ENCODE measurements at places on chromosomes 1 and 21.

GRCh38 chr21:35236090-35236489 is 187.0 kb upstream of the RUNX1 start:
- DNase-seq: no peak

- DNase-seq: peak; percentile 52
Measured at GRCh38 chr1:17419626-17420328, 19.7 kb downstream of the RCC2 start.

- DNase-seq: no peak
Measured at GRCh38 chr1:151504252-151504651, 6.9 kb upstream of the CGN start.

DNA sequence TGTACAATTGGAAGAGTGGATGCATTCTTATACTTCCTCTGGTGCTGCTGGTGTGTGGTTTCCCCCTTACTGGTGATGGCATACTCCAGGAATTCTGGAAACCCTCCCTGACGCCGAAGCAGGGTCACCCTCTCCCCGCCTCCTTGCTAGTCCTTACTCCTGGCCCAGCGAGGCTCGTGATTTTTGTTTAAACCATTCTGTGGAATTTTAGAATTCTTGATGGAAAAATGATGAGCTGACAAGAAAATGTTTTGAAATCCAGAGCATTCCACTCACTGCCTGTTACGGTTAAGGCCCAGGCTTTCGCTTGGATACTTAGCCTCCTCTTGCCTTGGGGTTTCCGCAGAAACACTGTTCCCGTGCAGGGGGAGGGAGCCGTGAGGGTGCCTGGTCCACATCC is 41.1 kb downstream of the IL6R start:
- DNase-seq: no peak

DNA sequence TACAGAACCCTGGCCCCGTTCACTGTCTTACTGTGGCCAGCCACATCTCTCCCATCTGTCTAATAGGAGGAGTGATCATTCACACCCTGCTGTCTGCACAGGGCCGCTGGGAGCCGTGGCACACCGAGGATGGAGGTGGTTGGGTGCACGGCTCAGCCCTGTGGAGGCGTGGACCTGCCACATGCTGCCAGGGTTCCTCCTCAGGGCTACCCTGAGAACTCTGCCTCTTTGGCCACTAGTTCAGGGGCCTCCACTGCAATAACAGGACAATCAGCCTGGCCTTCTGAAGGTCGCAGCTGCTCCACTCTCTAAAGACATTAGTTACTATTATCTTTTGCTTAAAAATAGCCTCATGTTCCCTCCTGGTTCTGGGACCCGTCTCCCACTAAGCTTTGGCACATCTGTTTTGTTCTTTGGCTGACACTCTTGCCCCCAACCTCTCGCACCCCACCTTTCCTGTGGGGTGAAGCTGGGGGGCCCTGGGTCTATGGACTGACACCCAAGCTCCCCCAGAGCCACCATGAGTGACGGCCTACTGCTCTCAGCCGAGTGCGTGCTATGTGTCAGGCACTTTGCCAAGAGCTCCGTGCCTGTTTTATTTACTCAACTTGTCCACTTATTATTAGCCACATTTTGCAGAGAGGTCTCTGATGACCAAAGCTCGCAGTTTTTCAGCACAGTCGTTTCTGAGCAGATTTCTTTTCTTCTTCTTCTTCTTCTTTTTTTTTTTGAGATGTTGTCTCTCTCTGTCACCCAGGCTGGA is 66.3 kb downstream of the ARHGEF10L start:
- no peak for DNase-seq

- DNase-seq: no peak
Measured at GRCh38 chr21:25822981-25823380, 88.2 kb downstream of the GABPA start.

GRCh38 chr1:76038287-76039004 is 36.1 kb upstream of the ST6GALNAC3 start:
- no peak for DNase-seq

DNA sequence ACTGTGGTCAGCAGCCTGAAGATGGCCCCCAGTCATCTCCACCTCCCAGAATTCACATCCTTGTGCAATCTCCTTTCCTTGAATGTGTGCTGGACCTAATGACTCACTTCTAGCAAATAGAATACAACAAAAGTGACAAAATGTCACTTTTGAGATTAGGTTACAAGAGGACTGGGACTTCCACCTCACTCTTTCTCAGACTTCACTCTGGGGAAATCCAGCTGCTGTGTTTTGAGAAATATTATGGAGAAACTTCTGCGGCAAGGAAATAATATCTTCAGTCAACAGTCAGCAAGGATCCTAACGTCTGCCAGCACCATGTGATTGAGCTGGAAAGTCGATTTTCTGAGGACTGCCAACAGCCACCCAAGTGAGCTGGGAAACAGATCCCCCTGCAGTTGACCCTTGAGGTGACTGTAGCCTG is 70.5 kb upstream of the GADD45A start:
- DNase-seq: no peak

DNA sequence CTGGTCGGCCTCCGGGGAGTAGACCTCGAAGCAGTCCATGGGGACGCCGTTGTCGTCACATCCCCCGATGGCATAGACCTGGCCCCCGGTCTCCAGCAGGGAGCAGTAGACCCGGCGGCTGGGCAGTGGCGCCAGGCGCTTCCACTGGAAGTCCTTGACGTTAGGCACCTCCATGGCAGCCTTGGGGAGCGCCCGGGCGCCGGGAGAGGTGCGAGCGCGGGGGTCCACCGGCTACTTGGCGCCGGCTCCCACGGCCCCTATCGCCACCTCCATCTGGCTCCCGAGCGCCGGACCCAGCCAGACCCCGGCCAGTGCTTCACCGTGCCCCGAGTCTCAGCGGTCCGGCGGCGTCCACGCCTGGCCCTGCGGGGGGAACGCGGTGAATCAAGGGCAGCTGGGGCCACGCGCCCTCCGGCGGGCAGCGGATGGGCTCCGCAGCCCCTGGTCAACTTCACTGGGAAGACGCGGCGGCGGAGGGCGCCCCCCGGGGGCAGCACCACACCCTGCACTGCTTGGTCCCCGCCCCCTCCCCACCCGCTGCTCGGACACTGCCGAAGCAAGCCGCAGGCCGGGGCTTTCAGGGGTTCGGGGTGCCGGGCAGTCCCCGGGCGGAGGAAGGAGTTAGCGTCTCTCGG is 13.2 kb downstream of the KLHDC8A start:
- DNase-seq: no peak

DNA sequence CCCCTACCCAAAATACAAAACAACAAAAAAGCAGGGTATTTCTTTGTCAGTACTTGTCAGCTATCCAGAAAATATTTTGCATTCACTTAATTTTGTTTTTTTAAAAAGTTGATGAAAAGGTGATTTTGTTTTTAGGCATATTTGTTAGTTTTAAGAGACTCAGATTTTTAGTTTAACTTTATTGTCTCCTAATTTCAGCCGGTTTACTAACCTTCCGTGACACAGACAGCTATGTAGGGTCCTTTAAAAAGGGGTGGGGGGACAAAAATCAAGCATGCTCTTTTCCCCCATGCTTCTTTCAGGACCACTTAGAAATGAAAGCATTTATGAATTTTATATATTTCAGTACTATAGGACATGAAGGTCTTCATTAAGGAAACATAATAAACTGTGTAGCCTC is 1.6 kb downstream of the PBX1 start:
- no peak for DNase-seq

DNA sequence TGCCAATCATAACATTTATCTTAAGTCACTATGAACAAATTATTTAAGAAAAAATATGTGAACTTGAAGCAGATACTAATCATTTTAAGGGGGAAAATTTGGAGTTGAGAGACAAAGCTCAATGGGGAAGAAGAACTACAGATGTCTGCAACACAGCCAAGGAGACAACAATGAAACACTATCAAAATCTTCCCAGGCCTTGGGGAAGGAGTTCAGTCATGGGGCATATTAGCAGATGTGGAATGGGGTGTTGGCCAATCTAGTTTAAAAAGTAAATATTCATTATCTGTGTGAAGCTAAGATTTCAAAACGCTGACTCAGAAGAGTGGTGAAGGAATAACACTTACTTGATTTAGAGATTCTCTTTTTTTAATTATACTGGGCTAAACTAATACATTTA is 671.6 kb upstream of the ZP4 start:
- no peak for DNase-seq

- DNase-seq: no peak
Measured at GRCh38 chr1:94799206-94799605, 21.0 kb upstream of the SLC44A3 start.

Measured in T-helper 1 cell (primary cell).